Ascending aorta (tissue), 2 donors: ENCODE measurements at places on chromosomes 7 and 10. TPM values are rescaled to one million over a fixed set of nuclear protein-coding genes. Genes with fewer than 3 reads are reported as not detected.

GRCh38 chr10:66714741-66715140, 211.1 kb upstream of the LRRTM3 start:
- DNase-seq = no peak
- H3K27me3 ChIP-seq = no peaks in the 10 kb centered on the region
- H3K4me3 ChIP-seq = no peak overlapping the region
- H3K36me3 ChIP-seq = no peaks in the 10 kb centered on the region

DNA sequence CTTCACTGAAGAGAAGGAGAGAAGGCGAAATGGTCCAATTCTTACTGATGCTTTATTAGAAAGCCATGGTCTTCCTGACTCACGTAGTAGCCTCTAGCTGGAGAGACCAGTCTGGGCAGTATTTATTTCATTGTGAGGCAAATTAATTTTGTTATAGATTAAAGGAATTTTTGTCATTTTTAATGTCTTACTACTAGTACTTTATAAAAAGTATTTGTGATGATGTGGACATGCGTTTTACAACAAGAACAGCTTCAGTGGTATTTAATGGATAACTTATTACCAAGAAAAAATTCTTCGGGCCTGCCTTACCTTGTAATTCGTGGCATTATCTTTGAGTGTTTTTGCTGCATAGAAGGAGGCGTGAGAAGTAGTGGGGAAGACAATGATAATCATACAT, 339.4 kb upstream of the SHH start:
- no peak overlapping the region for H3K4me3 ChIP-seq
- no peaks in the 10 kb centered on the region for H3K27me3 ChIP-seq
- no peaks in the 10 kb centered on the region for H3K36me3 ChIP-seq
- no peak overlapping the region for H3K27ac ChIP-seq
- DNase-seq = no peak

DNA sequence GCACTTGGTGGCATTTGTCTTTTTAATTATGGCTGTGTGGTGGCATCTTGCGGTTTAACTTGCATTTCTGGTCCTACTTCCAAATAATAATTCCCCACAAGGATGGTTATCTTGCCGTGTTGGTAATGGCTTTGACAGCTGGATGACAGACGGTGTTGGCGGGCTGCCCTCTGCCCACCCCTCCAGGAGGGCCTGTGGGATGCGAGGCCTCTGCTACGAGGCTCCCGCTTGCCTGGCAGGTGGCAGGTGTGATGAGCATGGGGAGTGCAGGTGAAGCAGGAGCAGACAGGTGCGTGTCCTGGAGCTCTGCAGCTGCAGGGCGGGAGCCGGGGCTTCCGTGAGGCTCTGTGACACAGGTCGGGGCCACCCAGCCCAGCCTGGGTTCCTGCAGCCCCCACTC, 11.8 kb downstream of the INPP5A start:
- no peaks in the 10 kb centered on the region for H3K27me3 ChIP-seq
- DNase-seq = no peak
- H3K4me3 ChIP-seq = no peak overlapping the region

GRCh38 chr7:96962221-96962885, 43.0 kb upstream of the DLX6 start:
- no peak overlapping the region for H3K4me3 ChIP-seq
- H3K4me1 ChIP-seq = no peaks in the 10 kb centered on the region
- H3K27ac ChIP-seq = no peak overlapping the region
- no peaks in the 10 kb centered on the region for H3K36me3 ChIP-seq
- no peak for DNase-seq

DNA sequence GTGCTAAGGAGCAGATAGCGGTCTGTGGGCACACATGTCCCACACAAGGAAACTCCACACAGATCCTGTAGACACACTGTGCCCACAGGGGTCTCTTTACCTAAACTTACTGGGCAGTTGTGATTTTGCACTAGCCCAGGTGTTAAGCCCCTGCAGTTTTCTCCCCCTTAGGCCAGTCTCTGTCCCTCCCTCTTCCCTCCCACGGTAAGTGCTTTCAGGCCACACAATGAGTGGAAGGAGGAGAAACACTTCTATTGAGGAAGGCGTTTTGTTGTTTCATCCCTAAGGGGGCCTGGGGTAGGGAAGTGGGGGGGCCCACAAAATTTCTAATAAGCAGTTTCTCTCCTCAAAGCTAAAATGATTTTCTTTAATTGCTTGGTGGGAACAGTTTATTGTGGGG, 51.4 kb downstream of the FBXW4 start:
- H3K4me1 ChIP-seq = peaks cover 3% of the 10 kb centered on the region
- peaks cover 6% of the 10 kb centered on the region for H3K36me3 ChIP-seq
- H3K4me3 ChIP-seq = no peak overlapping the region

GRCh38 chr7:155222573-155222972, 75.1 kb upstream of the INSIG1 start:
- no peak overlapping the region for H3K4me3 ChIP-seq
- no peak overlapping the region for H3K27ac ChIP-seq
- no peaks in the 10 kb centered on the region for H3K27me3 ChIP-seq
- H3K4me1 ChIP-seq = no peaks in the 10 kb centered on the region
- H3K36me3 ChIP-seq = no peaks in the 10 kb centered on the region

- no peak overlapping the region for H3K4me3 ChIP-seq
- H3K27ac ChIP-seq = no peak overlapping the region
- no peaks in the 10 kb centered on the region for H3K27me3 ChIP-seq
- H3K4me1 ChIP-seq = peaks cover 9% of the 10 kb centered on the region
- H3K36me3 ChIP-seq = no peaks in the 10 kb centered on the region
These were observed 2.6 kb upstream of the ACTR3C start for GRCh38 chr7:150325901-150326300.

DNA sequence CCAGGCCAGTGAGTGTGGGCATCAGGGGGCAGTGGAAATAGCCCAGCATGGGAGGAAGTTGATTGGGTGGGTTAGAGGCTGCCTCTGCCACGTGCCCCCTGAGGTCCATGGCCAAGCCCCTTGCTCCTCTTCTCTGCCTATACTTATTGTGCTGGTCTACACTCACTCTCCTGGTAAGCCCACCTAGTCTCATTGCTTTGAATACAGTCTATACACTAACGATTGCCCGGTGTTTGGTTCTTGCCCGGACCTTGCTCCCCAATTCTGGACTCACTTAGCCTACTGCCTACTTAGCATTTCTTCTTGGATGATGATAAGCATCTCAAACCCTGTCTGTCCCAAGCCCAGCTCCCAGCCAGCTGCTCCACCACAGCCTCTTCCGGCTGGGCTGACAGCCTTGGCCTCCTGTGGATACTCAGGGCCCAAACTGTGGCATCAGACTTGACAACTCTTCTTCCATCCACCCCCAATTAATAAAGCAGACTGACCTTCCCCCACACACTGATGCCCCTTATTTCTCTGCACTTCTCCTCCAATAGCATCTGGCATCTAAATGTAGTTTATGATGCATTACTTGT, 10.1 kb downstream of the LRRC18 start:
- no peaks in the 10 kb centered on the region for H3K36me3 ChIP-seq
- H3K27me3 ChIP-seq = no peaks in the 10 kb centered on the region
- no peak for DNase-seq
- no peak overlapping the region for H3K4me3 ChIP-seq

DNA sequence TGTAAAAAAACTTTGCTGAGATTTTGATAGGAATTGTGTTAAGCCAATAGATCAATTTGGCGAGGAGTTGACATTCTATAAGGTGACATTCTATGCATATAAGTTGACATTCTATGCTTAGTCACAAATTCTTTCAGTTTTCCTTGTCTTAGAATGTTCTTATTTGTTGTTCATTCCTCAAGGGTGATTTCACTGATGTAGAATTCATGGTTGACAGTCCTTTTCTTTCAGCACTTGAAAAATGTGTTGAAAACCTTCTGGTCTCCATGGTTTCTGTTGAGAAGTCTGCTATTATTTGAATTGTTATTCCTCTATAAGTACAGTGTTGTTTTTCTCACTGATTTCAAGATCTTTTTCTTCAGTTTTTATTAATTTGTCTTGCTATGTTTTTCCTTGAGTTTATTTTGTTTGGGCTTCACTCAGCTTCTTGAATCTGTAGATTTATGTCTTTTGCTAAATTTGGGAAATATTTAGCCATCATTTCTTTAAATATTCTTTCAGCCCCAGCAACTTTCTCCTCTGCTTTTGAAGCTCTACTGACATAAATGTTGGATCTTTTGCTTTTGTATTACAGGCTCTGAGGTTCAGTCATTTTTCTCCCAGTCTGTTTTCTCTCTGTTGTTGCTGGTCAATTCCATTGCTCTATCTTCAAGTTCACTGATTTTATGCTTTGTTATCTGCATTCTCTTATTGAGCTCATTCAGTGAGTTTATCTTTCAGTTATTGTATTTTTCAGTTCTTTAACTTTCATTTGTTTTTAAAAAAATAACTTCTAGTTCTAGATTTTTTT, 154.9 kb downstream of the SDK1 start:
- no peaks in the 10 kb centered on the region for H3K27me3 ChIP-seq
- no peaks in the 10 kb centered on the region for H3K4me1 ChIP-seq
- no peak for DNase-seq
- no peaks in the 10 kb centered on the region for H3K36me3 ChIP-seq

GRCh38 chr10:54559498-54559897, 241.5 kb downstream of the PCDH15 start:
- no peak overlapping the region for H3K4me3 ChIP-seq
- no peaks in the 10 kb centered on the region for H3K36me3 ChIP-seq
- H3K4me1 ChIP-seq = no peaks in the 10 kb centered on the region
- no peak overlapping the region for H3K27ac ChIP-seq
- H3K27me3 ChIP-seq = no peaks in the 10 kb centered on the region
- no peak for DNase-seq

- H3K27ac ChIP-seq = no peak overlapping the region
- DNase-seq = no peak
- H3K36me3 ChIP-seq = no peaks in the 10 kb centered on the region
- H3K4me1 ChIP-seq = no peaks in the 10 kb centered on the region
These were observed 29.4 kb upstream of the SGMS1 start for GRCh38 chr10:50653142-50653541.

- no peaks in the 10 kb centered on the region for H3K36me3 ChIP-seq
- no peak overlapping the region for H3K27ac ChIP-seq
- no peaks in the 10 kb centered on the region for H3K27me3 ChIP-seq
- no peak for DNase-seq
- H3K4me3 ChIP-seq = no peak overlapping the region
These were observed 23.9 kb downstream of the FAM171A1 start for GRCh38 chr10:15347150-15347549.

- no peaks in the 10 kb centered on the region for H3K36me3 ChIP-seq
- no peaks in the 10 kb centered on the region for H3K4me1 ChIP-seq
- no peak overlapping the region for H3K4me3 ChIP-seq
- no peak for DNase-seq
- H3K27ac ChIP-seq = no peak overlapping the region
- no peaks in the 10 kb centered on the region for H3K27me3 ChIP-seq
These were observed 45.3 kb downstream of the TMEM178B start for GRCh38 chr7:141119187-141119586.

GRCh38 chr10:10792681-10793080, 225.0 kb upstream of the CELF2 start:
- peaks cover 17% of the 10 kb centered on the region for H3K4me1 ChIP-seq
- DNase-seq = no peak
- no peaks in the 10 kb centered on the region for H3K36me3 ChIP-seq
- no peaks in the 10 kb centered on the region for H3K27me3 ChIP-seq
- no peak overlapping the region for H3K27ac ChIP-seq

DNA sequence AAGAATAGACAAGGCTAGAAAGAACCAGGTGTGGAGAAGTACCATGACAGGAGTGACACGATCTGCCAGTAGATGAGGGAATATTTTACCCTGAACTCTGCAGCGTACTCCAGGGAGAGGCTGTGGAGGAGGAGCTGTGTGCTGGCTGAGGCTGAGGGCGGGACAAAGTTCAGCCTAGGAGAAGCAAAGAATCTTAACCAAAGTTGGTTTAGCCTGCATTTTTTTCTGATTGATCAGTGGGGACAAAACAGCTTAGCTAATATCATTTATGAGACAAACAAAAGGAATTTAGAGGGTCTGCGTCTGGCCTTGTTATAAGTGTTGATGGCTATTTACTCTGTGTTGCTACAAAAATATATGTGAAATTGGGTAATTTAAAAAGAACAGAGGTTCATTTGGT, 5.2 kb upstream of the NPSR1 start:
- no peak overlapping the region for H3K4me3 ChIP-seq
- DNase-seq = no peak
- H3K4me1 ChIP-seq = no peaks in the 10 kb centered on the region
- no peak overlapping the region for H3K27ac ChIP-seq

- H3K4me1 ChIP-seq = no peaks in the 10 kb centered on the region
- no peak overlapping the region for H3K27ac ChIP-seq
- H3K27me3 ChIP-seq = no peaks in the 10 kb centered on the region
- DNase-seq = no peak
- no peak overlapping the region for H3K4me3 ChIP-seq
- no peaks in the 10 kb centered on the region for H3K36me3 ChIP-seq
These were observed 1080.6 kb upstream of the LRRN3 start for GRCh38 chr7:110010359-110010758.

DNA sequence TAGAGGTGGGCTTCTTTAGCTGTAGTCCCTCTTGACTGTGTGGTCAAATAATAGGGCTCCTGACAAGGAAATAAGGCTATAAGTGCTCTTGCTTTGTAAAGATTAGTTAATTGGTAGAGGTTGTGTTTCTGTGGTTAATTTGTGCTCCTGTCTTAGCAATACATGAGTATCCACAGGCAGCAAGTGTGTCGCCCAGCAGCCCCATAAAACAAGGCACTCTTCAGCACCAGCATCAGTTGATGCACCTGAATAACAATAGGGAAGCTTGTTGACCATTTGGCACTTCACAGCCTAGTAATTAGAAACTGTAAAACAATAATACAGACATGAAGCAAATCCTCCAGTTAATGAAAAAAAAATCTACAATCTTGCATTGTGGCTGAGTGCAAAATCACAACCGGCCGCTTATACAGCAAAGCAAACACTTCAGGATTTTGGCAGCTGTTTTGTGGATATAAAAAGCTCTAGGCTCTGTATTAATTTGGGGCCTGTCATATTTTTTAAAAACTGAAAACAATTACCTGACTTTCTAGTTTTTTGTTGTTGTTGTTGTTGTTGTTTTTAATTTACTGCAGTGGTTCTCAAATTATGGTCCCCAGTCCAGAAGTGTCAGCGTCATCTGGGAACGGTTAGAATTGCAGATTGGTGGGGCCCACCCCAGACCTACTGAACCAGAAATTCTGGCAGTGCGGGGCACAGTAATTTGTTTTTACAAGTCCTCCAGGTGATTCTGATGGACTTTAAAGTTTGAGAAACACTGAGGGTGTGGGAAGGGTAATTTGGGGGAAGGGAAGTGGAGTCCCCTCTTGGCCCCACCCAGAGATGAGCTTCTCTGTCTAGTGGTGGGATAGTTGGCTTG, 56.8 kb downstream of the AUTS2 start:
- no peak for DNase-seq
- H3K4me1 ChIP-seq = peaks cover 3% of the 10 kb centered on the region
- H3K4me3 ChIP-seq = no peak overlapping the region
- H3K36me3 ChIP-seq = no peaks in the 10 kb centered on the region
- no peak overlapping the region for H3K27ac ChIP-seq
- no peaks in the 10 kb centered on the region for H3K27me3 ChIP-seq

DKK1 gene
- 1.6 TPM for total RNA-seq

HGF gene
- 11.7 TPM for total RNA-seq

ITGA8 gene
- 231 TPM for total RNA-seq

NPY gene
- not detected for total RNA-seq

LIPM gene
- not detected for total RNA-seq
